ENCODE measurements at places on chromosomes 6 and 20. TPM values are rescaled to one million over a fixed set of nuclear protein-coding genes. Genes with fewer than 3 reads are reported as not detected.

DNA sequence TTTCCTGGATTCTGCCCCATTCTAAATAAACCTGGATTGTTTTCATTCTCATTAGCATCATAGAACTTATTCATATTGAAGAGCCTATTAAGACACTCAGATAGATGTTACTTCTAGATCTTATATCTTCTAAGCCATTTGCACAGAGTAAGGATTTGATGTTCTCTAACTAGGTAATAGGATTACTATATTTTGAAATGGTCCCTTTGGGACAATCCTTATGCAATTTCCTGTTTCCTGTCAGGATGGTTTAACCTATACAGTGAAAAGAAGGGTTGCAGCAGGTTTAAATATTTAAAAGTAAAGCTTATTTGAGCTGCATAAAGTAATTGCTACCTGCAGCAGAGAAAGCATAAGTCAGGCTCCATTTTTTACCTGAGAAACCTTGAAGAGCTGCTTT is 860.1 kb downstream of the TFAP2A start:
- no peak overlapping the region for H3K27ac ChIP-seq
- H3K4me3 ChIP-seq: no peak overlapping the region
- H3K36me3 ChIP-seq: no peaks in the 10 kb centered on the region
- no peak for DNase-seq
- H3K4me1 ChIP-seq: no peaks in the 10 kb centered on the region
- H3K27me3 ChIP-seq: no peaks in the 10 kb centered on the region

C6orf132 gene
- total RNA-seq: 53.9 TPM

GRM1 gene
- total RNA-seq: not detected

GRCh38 chr20:37914672-37915433 is 11.9 kb downstream of the VSTM2L start:
- H3K4me3 ChIP-seq: no peak overlapping the region
- H3K4me1 ChIP-seq: no peaks in the 10 kb centered on the region
- H3K27me3 ChIP-seq: peaks cover 45% of the 10 kb centered on the region
- no peak for DNase-seq
- H3K36me3 ChIP-seq: no peaks in the 10 kb centered on the region

Data from PC-9 (cell line).